Midbrain (tissue), 1 donor: ENCODE measurements at places on chromosomes 4 and X.

- DNase-seq = no peak
Observed at GRCh38 chr4:173794662-173795061, 264.6 kb upstream of the HAND2 start.

GRCh38 chr4:45484740-45485139, 639.1 kb downstream of the GABRG1 start:
- DNase-seq = no peak

DNA sequence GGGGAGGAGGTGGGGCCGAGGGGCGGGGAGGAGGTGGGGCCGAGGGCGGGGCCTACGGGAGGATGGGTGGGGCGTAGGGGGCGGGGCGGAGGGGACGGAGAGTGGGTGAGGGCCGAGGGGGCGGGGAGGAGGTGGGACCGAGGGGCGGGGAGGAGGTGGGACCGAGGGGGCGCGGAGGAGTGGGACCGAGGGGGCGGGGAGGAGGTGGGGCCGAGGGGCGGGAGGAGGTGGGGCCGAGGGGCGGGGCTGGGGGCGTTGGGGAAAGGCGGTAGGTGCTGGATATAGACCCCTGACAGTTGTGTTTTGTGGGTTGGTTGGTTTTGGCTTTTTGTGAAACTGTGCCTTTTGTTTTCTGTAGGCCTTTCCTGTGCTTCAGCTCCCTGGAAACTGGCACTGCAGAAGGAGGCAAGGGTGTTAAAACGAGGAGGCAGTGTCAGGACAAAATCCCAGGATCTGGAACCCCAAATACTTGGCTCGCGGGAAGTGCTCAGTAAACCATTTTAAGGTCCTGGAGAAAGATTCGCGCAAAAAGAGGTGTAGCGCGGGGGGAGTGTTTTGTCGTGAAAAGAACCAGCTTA, 580 bp upstream of the MMGT1 start:
- peak; percentile 60 for DNase-seq

DNA sequence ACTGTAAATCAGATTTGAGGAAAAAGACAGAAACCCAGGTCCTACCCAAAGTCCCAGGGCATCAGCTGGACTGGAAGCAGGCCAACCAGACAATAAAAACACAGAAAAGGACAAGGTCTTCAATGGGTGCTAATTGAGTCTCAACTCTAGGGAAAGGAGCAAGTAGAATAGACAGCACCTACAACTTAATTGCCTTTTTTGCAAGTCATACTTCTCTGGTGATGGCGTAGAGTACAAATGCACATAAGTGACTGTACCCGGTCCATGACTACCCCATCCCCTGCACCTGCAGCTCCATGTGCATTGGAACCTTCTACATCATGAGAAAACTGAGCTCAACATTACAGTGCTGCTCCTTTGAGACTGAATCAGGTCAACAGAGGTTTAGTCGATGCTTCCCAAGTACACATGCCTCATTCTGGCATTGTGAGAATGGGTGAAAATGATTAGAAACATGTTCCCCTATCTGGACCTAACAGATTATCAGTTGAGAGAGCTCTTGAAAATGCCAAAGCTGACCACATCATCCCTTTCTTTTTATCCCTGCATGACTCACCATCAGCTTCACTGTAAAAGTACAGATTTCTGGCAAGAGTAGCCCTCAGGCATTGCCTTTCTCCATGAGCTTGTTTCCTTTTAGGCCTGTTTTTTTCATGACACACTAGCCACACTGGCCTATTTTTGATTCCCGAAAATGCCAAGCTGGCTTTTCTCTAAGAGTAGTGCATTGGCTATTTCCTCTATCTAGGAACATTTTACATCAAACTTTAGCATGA, 298.3 kb downstream of the HS3ST1 start:
- peak; percentile 10 for DNase-seq

DNA sequence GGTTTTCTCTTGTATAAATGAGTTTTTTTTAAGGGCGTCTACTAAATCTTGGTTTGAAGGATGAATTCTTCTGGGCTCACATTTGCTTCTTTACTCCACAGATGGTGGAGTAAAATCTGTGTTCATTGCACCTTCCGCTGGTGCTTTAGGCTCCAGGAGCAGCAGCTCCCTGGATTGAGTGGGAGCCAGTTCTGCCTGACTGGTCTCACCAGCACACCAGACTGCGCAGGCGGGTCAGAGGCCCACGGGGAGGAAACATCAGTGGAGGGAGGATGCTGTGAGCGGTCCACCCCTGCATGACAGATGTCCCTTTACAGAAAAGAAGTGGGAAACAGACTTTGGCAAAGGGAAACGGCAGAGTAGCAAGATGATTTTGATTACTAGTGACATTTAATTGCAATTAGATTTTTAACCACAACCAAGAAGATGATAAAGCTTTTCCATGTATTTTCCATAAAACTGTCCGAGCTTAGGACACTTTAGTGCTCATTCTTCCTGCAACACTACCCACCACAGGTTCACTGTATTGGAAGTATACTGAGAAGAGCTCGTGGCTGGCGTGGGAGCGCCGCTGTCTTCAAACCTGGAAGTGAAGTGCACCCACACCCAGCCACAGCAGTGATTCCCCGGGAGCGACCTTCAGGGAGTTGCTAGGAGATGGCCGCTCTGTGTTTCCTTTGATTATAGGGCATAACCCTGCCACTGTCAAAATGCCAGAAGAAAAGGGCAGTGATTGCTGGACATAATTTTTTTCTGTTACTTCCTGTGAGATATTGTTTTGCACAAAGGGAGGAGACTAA, 95.2 kb downstream of the SORBS2 start:
- no peak for DNase-seq

GRCh38 chrX:150446995-150447394, 83.9 kb downstream of the MAMLD1 start:
- DNase-seq = no peak

DNA sequence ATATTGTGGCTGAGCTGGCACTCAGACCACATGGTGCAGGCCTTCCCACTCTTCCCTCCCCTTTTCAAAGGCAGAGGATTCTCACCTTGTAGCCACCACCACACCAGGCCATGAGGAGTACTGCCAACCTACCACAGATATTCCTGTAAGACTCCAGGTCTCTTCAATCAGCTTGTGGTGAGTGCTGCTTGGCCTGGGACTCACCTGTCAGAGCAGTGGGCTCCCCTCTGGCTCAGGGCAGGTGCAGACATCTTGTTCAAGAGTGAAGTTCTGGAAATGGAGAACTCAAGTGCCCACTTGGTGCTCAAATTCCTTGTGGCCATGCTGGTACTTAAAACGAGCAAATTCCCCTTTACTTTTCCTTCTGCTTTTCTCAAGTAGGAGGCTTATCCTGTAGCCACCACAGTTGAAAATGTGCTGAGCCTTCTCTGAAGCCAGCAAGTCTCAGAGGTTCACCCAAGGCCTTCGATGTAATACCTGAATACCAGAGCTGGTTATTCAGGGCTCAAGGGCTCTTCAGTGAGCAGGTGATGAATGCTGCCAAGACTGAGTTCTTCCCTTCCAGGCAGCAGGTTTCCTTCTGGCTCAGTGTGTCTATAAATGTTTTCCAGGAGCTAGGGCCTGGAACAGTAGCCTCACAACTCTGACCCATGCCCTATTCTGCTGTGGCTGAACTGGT, 212.9 kb downstream of the TEX13C start:
- DNase-seq = no peak

DNA sequence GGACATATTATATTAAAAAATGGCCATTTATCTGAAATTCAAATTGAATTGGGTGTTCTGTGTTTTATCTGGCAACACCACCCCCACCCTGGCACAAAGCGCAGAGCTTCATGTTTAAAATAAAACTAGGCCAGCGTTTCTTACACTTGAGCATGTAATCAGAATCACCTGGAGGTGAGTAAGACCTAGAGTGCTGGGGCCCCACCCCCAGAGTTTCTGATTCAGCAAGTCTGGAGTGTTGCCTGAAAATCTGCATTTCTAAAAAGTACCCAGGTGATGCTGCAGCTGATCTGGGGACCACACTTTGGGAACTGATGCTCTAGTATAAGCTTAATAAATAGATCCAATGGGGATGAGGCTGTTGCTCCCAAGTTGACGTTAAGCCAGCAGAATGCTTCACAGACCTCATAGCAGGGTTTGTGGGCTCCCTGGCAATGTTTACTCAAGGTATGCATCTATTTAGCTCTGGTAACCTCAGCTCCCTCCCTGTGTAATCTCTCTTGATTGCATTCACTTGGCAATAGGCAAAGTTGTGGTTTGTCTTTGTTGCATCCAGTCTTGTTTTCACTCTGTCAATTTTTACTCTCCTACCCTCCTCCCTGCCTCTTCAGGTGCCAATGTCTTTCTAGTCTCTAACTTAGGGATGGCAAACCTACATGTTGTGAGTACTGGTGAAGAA, 99.8 kb upstream of the TEX13D start:
- no peak for DNase-seq
